ENCODE measurements at places on chromosomes 1 and 21.

DNA sequence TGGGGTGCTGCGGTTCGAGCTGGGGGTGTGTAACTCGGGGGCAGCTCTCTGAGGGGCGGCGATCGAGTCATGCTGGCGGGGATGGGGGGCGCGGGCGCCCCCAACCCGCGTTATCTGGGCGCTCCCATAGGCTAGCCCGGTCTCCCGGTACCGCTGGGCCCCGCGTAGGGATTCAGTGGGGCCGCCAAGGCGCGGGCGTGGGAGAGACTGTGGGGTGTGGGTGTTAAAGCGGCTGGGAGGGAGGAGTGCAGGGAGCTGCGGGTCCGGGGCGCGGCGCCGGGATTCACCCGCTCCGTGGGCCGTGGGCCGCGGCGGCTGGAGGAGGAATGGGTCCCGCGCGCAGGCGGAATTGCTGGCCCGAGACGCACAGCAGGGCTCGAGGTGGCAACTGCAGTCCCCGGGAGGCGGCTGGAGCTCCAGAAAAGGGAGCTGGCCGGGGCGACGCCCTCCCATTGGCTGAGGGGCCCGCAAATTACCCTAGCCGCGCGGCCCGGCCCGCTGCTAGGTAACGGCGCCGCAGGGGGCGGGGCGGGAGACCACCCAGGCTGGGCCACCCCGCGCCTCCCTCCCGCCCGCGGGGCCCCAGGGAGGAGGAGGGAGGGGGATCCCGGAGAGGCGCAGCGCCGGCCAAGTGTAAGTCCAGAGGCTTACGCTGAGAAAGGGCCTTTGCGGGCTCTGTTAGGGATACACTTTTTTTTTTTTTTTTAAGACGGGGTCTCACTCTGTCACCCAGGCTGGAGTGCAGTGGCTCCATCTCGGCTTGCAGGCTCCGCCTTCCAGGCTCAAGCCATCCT is at the start of gene PTCH2:
PTCH2 (minus strand) TSS at position 392 of the 794 bp plus-strand sequence; CDS start at position 71, 321 bp downstream.
- peak; percentile 91 for DNase-seq

DNA sequence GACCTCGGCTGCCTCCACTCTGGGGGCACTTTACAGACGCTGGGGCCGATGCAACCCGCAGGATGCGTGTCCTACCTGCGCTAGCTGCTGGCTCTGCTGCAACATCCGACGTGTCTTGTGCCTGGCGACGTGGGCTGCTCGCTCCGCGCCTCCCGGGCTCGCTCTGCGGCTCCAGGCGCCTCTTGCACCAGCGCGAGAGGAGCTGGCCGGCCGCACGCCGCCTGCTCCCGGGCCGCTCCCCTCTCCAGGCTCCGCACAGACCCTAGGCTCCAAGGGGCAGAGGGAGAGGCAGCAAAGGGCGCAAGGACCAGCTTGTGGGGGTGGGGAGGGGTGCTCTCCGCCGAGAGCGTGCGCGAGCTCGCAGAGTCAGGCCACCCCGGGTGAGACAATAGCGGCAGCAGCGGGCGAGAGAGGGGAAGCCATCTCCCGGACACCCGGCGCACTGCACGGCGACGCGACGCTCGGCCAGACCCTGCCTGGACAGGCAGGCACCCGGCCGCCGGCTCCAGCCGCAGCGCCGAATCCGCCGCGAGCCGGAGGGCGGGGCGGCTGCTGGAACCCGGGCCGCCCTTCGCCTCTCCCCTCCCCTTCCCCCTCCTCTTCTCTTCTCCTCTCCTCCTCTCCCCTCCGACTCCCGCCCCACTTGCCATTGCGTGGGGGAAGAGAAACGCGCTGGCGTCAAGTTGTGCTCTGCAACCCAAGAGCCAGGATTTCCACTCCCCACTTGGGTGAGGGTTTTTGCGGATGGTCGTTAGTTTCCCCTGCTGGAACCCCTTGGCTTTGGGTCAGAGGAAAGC is at the start of gene PIK3C2B:
PIK3C2B (minus strand) TSS at position 525 of the 797 bp plus-strand sequence. CDS start 25,003 bp downstream, outside the sequence.
- peak; percentile 94 for DNase-seq

DNA sequence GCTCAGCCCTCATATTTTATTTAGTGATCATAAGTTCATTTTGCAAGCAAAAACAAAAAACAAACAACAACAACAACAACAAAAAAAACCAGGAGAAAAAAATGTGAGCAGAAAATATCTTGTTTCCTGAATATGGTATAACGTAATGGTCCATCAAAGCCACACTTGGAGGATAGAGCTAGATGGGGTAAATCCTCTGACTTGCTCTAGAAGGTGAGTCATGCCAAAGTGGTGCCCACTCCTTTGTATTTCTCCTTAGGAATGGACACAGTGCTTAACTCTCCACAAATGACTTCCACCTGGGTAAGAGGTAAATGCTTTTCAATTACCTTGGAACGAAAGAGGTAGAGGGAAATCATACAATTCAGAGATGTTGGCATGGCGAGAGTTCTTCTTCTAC is 20.6 kb downstream of the PROX1 start:
- no peak for DNase-seq

GRCh38 chr1:203627851-203628200 is 1.2 kb downstream of the ATP2B4 start:
- peak; percentile 54 for DNase-seq

GRCh38 chr21:45386728-45387371 is 18.1 kb upstream of the COL18A1 start:
- DNase-seq: peak; percentile 85

GRCh38 chr1:227120826-227121225 is 180.7 kb downstream of the COQ8A start:
- DNase-seq: no peak

- no peak for DNase-seq
Measured at GRCh38 chr1:225848030-225848955, 33.9 kb downstream of the TMEM63A start.

DNA sequence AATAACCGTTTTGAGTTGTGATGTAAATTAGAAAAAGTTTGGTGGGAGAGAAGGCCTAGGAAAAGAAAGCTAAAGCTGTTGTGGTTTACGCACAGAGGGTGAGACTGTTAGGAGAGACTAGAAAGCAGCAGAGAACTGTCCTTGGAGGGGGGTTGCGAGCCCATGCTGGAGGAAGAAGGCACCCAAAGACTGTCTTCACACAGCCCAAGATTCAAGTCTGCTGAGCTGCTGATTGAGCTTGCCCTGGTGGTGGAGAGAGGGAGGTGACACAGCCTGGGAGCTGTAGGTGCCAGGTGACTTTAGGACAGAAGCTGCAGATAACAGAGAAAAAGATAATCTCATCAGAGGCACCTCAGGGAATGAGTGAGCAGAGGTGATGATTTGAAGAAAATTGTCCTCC is 18.3 kb upstream of the TLR5 start:
- DNase-seq: no peak

- DNase-seq: peak; percentile 7
Measured at GRCh38 chr1:49298304-49298703, 521.6 kb upstream of the BEND5 start.

GRCh38 chr1:222750651-222751050 is 13.6 kb downstream of the FAM177B start:
- no peak for DNase-seq

- DNase-seq: peak; percentile 76
Measured at GRCh38 chr1:107572674-107573211, 392.2 kb downstream of the VAV3 start.

- peak; percentile 74 for DNase-seq
Measured at GRCh38 chr1:11337580-11338073, 64.6 kb downstream of the UBIAD1 start.

DNA sequence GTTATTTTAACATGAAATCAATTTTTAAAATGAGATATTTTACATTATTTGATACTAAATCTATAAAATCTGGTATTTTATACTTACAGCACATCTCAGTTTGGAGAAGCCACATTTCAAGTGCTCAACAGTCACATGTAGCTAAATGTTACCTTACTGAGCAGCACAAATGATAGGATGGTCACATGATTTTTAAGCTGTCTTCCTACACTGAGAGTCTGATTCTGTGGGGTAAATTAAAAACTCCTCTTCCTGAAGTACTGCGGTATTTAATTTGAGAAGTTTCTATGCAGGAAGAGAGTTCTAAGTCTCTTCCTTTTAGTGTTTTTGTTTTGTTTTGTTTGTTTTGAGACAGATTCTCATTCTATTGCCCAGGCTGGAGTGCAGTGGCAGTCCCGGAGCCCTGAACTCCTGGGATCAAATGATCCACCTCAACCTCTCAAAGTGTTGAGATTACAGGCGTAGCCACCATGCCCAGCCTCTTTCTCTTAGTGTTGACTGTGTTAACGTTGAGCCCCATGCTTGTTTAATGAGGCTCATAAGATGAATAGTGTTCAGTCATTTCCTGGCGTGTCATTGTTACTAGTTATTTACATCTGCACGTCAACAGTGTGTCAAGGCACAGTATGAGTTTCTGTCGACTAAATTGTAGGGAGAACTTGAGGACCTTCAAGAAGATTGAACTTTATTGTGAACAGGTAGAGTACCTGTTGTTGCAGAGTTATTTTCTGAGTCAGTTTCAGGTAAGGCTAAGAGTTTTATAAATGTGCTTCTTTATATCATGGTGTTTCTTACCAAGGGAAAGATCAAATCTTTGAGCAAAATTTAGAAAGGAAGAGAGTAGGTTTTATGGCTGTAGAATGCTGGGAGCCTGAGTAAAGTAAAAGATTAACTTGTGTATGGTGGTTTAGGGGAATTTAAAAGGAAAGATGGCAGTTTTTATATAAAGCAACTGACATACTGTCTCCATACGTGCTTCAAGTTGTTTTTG is 3.3 kb downstream of the CNST start:
- DNase-seq: no peak

DNA sequence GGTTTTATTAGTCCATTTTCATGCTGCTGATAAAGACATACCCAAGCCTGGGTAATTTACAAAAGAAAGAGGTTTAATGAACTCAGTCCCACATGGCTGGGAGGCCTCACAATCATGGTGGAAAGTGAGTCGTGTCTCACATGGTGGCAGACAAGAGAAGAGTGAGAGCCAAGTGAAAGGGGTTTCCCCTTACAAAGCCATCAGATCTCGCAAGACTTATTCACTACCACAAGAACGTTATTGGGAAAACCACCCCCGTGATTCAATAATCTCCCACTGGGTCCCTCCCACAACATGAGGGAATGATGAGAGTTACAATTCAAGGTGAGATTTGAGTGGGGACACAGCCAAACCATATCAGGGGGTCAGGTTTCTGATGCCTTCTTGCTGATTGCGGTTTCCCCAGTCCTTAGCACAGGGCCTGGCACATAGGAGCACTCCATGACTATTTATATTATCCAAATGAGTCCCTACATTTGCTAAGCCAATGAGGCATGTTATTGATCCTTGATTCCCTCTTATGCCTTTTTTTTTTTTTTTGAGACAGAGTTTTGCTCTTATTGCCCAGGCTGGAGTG is 35.3 kb upstream of the PAXBP1 start:
- no peak for DNase-seq

DNA sequence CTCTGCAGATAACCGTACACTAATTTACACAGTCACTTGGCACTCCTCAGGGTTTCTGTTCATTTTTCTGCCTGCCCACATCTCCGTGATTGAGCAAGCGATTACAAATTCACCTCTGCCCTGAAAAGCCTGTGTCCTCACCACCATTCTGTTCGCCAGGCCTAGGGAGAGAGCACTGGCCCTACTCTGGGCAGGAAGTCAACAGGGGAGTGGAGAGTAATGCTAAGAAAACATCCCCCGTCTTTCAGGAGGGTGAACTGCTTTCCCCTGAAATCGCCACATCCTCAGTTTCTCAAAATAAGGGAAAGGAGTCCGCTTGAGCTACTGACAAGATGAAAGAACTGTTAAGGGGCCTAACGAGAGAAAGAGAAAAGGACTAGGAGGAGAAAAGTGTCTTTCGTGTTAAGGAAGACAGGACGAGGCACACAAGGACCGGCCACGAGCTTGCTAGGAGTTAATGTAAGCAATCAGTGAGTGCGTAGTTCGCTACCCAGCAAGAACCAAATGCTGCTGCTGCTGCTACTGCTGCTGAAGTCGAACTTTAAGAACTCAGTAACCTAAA is 632 bp downstream of the PEX19 start:
- peak; percentile 74 for DNase-seq

DNA sequence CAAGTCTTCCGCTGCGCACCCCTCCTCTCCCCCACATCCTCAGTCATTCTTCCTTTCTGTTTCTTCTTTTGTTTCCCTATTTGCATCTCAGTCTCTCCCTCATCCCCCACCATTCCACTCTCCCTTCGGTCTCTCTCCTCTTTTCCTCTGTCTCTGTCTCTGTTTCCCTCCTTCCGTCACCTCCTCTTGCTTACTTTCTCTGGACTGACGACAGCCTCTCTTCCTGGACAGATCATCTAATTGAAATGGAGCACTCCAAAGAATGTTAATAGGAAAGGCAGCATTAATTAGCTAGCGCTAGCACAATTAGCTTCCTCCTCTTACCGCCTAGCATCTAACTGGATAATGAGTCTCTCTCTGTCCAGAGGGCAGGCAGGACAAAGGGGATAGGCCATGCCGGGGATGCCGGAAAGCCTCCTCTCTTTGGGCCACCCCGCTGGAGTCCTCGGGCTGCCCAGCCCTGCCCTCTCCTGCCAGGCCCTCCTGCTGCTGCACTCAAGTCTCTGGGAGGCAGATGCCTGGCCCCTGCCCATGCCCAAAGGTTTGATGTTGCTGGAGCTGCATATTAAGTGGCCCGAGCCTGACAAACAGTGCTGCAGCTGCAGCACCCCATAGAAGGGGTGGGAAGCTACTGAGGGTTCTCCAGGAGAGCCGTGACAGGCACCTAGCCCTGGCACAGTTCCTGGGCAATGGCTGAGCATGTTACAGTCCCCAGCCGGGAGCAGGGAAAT is 20.8 kb downstream of the DISP3 start:
- DNase-seq: no peak

Measured in AG20443 (cell line).